ENCODE measurements at places on chromosomes 6 and 20.

DNA sequence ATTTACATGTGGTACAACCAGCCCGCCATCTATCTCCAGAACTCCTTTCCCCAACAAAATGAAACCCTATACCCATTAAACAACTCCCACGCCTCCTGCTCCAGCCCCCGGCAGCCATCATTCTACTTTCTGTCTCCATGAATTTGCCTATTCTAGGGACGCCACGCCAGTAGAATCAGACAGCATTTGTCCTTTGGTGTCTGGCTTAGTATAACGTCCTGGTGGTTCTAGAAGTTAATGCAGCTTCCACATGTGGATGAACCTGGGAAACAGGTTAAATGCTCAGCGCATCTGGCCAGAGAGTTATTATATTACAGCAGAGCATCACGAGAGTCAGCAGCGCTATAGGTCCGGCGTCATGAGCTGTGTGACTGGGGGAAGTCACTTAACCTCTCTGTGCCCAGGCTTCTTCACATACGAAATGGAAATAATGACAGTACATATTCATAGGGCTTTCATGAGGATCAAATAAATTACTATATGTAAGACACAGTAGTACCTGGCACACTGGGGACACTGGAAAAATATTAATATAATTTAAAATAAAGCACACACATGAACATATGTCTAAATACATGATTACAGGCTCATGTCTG is 178.7 kb upstream of the TAB2 start:
- DNase-seq = no peak

- no peak for DNase-seq
These were observed 61.9 kb upstream of the OPRM1 start for GRCh38 chr6:153976921-153977693.

- DNase-seq = no peak
These were observed 63.7 kb upstream of the CBLN4 start for GRCh38 chr20:56069016-56069415.

DNA sequence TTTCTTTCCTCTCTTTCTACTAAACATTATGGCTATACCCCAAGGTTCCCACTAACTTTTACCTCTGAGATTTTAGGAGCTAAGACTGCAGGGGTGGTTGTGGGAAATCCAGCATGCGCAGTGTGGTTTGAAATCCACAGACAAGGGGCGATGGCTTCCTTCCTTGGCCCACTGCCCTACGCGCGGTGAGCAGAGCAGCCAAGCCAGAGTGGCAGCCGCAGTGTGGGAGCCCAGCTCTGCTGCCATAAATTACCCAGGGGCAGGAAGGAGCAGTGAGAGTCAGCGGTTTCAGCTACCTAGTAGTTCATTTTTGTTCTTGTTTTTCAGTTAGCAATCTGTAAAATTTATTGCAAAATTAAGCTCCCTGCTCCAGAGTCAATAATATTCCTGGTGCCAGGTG is 101.4 kb downstream of the BMP2 start:
- no peak for DNase-seq

DNA sequence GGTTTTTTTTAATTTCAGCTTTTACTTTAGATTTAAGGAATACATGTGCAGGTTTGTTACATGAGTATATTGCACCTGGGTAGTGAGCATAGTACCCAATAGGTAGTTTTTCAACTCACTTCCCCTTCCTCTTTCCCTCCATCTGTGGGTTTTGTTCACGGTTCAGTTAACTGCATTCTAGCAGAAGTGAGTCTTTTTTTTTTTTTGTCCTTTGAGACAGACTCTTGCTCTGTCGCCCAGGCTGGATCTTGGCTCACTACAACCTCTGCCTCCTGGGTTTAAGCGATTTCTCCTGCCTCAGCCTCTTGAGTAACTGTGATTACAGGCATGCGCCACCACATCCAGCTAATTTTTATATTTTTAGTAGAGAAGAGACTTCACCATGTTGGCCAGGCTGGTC is 8.7 kb downstream of the UBR2 start:
- peak; percentile 15 for DNase-seq

DNA sequence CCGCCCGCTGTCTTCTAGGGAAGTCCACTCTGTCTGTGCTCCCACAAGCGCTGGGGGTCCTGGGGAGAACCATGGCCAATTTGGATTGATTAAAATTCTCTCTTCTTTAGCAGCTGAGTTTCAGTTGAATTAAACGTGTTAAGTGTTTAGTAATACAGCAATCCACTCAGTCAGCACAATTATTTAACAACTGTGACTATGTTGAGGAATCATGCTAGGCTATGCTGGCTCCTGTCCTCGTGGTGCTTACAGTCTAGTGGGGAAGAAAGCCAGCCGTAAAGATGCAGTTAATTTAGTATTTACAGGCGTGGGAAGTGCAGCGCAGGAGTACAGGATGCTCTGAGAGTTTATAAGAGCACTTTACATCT is 88.9 kb upstream of the FOXP4 start:
- no peak for DNase-seq

- DNase-seq = no peak
These were observed 207.5 kb upstream of the OPRM1 start for GRCh38 chr6:153831350-153832078.

DNA sequence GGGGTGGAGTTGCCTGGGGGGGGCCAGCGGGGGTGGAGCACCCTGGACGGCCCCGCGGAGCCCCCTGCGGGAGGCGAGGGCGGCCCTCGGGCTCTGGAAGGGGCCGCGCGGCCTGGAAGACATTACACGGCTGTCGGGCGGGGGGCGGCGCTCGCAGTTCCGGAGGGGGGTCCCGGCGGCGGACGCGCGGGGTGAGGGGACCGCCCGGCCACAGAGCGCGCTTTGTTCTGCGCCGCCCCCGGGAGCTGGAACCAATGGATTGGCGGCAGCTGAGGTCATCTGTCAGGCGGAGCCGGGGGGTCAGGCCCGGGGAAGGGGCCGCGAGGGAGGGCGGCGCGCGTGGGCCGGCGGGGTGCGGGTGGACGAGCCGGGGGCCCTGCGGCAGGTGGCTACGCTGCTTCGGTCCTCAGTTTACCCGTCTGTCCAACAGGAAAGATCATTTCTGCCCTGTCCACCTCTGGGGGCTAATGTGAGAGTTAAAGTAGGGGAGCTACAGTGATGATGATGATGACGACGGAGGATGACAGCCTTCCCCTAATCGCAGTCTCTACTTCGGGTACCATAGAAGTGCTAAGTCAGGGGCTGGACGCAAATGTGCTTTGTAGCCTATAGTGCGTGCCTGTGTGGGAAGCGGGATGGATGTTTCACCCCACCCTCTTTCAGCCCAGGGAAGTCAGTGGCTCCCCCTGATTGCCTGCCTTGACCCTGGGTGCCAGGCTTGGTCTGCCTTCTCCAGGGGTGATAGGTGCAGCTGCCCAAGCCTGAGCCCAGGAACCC is 10.4 kb downstream of the SRXN1 start:
- no peak for DNase-seq

DNA sequence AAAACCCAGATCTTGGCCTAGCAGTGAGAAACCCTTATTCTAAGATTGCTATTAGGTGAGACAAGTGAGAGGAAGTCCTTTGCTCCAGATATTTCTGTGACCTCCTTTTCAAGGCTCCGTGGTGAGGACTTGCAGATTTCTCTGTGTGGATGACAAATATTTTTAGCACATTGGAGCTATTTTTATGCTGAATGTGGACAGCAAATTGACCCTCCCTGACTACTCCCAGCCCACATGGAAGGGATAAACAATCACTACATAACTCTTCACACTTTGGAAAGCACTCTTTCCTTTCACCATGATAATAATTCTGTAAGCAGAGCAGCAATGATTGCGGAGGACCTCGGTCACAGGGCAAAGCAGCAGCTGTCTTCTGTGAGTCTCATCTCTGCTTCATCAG is 88.0 kb upstream of the ADGRF1 start:
- no peak for DNase-seq

DNA sequence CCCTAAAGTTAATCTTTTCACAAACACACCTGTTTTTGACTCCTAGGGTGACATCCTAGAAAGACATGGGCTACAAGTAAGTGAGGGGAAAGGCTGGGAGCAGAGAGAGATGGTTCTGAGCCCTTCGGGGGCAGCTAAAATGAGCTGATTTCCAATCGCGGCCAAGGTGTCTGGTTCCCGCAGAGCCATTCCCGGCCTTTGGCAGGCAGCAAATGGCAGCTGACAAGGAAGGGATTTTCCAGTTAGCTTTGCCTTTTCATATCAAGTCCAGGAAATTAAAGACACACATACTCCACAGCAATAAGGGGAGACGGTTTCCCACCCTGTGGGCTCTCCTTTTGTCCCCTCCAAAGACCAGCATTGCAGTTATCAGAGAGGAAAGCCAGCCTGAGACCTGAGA is 228.5 kb downstream of the ZMYND8 start:
- DNase-seq = no peak

DNA sequence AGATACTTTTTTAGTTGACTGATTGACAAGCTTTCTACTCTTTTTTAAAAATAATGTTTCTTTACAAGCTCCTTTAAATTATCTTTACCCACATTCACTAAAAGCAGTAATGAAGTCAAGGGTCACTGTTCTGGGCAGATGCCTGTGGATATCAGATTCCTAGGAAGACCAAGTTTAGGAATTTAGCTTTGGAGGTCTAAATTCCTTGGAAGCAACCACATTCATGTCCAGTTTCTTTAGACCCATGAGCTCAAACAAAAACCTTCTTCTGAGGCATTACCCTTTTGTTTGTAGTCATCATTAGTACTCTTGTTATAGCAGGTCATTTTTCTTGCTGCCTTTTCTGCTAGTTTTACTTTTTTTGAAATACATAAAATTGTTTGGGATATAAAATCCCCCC is 462.9 kb upstream of the JAG1 start:
- DNase-seq = no peak

GRCh38 chr20:4471221-4471620 is 250.5 kb upstream of the PRND start:
- no peak for DNase-seq

- no peak for DNase-seq
These were observed 159.6 kb downstream of the TMEM200A start for GRCh38 chr6:130525408-130525807.

DNA sequence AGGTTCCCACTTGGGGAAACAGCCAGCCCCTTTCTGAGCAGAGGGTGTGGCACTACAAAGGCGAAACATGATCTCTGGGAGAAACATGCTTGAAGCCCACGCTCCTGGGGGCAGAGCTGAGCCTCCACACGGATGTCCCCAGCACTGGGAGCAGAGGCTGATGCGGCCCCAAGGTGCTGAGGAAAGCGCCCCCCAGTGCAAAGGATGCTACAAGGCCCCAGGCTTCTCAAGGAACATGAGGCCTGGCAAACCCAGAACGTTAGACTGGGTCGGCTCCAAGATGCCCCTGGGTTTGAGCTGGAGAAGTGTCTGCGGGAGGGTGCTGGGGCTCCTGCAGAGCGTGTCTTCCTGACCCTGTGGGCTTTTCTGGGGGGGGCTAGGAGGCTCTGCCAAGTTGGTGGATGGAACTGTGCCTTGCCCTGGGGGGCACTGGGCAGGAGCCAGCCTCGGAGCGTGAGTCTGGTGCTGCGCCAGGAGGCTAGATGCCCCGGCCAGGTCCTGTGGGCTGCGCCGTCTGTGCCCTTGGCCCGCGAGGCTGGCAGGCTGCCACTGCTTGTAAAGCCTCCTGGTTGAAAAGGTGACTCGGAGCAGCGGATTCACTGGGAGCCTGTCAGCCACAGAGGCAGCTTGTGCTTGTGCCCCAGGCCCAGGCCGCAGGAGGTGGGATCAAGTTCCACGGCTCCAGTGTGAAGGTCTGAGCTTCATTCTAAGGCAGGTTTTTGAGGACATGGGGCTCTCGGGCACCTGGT is 8.1 kb downstream of the SYNJ2 start:
- DNase-seq = no peak

DNA sequence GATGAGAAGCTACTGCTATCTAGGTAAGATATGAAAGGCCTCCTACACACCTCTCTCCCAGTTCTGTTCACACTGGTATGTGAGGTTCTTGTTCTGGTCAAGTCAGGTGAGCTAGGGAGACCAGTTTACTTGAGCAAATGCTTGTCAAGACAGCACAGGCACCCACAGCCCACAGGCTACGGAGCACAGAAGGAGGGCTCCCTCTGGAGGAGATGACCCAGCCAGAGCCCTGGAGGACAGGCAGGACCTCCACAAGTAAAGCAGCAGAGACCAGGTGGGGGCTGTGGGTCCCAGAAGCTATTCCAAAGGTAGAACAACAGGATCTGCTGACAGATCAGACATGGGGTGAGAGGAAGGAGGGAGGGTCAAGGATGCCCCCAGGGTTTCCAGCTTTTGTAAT is 13.2 kb downstream of the MMP24OS start:
- no peak for DNase-seq

DNA sequence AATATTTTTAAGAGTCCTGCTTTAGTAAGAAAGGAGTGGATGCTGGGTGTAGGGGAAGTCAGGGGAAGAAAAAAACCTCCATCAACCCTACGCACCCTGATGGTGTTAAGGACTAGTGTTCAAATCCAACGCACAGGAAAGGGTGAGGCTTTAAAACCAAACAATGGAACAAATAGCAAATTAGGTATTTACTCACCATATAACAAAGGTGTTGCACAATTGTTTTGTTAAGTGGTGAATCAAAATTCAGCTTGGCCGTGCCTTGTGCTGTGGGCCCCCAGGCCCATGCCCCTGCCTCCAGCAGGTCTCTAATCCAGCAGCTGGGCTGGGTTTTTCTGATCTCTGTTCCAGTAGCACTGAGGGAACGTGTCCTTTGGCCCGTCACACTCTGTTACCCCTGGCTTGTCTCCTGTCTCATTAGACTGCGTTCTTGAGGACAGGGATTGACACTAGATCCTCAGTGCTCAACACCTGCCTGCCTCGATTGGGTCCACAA is 11.8 kb downstream of the FAM83D start:
- no peak for DNase-seq

- no peak for DNase-seq
These were observed 123.7 kb downstream of the CCDC170 start for GRCh38 chr6:151617539-151617938.

DNA sequence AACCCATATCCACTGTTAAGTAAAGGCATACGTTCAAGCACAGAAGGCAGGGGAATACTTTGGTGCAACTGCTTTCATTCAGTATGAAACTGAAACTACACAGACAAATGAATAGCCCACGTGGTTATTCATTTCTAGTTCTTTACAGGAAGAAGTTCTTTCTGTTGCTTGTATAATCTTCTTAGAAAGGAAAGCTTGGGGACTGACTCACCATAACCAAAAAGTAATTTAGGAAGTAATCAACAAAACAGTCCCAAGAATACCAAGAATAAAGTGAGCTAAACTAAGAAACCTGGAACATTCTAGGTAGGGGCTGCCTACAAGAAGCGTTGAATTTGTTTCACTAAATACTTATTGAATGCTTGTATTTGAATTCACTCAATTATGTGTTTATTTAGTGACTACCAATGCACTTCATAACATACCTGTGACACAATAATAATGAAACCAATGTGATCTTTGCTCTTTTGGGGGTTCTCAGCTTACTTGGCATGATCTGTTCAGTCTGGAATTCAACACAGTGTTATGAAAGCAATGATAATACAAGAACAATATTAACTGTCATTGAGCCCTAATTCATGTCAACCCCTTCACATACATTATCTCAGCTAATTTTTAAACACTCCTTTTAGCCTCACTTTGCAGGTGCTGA is 25.1 kb upstream of the KIAA0408 start:
- DNase-seq = peak; percentile 43

- DNase-seq = no peak
These were observed 236.8 kb downstream of the ZFAND3 start for GRCh38 chr6:38056361-38056760.

- peak; percentile 76 for DNase-seq
These were observed 59.5 kb downstream of the TRIM38 start for GRCh38 chr6:26022132-26022472.

GRCh38 chr6:69061066-69061465 is 426.0 kb downstream of the ADGRB3 start:
- no peak for DNase-seq
